ENCODE measurements at places on chromosomes 3 and 15.
A peak's percentile ranks its signal among the peaks of the same experiment; 100 is the strongest.

- DNase-seq: no peak
Measured at GRCh38 chr15:55770806-55771205, 27.9 kb upstream of the PRTG start.

GRCh38 chr3:45660567-45660901 is 28.7 kb upstream of the SACM1L start:
- DNase-seq: no peak

DNA sequence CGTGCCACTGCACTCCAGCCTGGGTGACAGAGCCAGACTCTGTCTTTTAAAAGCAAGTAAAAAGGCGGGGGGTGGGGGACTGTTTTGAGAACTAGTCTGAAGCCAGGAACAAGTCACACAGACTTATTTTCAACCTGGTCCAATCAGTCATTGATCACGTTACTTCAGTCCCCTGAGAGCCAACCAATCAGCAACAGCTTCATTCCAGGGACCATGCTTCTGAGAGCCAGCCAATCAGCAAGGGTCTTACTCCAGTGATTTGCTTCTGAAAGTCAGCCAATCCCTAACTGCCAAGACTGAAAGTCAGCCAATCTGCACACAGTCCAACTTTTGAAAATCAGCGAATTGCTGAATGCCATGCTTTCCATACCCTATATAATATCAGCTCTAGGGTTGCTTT is 48.6 kb upstream of the C15orf39 start:
- DNase-seq: peak; percentile 21

- no peak for DNase-seq
Measured at GRCh38 chr15:99441871-99442251, 123.9 kb upstream of the MEF2A start.

DNA sequence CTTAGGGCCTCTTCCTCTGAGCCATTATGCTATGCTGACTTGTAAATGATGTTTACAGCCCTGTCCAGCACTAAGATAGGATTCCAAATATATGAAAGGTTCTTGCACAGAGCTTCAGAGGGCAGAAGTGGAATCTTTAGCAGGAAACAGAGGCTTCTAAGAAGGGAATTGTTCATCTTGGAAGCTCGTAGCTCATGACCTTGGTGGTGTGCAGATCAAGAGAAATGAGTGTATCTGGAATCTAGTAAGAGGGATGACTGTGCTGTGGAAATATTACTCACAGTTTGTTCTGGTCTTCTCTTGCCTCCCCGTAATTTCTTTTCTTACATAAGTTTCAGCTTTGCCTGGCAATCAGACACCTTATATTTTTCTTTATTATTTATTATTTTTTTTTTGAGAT is 175.8 kb downstream of the SPATA16 start:
- DNase-seq: peak; percentile 70

DNA sequence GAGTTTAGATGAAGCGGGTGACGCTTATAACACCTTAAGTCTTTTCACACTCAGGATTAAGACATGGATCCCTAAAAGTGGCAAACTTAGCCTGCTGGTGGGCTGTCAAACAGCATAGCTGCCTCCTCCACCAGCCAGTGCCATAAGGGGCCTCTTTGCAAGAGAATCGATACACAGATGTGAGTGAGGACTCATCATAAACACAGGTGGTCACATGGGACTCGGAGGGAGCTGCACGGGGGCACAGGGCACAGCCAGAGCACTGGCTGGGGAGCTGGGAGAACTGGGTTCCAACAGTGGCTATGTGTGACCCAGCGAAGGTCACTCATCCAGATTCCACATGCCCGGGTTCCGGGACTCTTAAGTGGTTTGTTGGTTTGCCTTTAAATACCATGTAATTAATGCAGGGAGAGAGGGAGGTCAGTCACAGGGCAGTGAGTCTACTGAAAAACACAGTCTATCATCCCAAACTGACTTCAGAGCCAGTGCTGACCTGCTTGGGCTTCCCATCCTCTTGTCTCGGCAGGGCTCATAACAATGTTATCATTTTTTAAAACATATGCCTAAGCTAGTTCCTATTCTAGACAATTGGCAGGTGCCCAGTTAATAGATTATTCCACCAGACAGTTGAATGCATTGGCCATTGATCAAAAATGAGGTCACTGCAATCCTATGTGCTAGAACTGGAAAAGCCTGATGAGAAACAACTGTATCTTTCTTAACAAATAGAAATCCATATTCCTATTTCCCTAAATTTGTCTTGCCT is 51.8 kb downstream of the SLC12A8 start:
- DNase-seq: peak; percentile 59

All from fibroblast of skin of right quadriceps (primary cell).